ENCODE measurements at places on chromosomes 2 and 18.
A peak's percentile ranks its signal among the peaks of the same experiment; 100 is the strongest.

- peak; percentile 12 for DNase-seq
Observed at GRCh38 chr2:168961450-168962229, 60.5 kb downstream of the G6PC2 start.

DNA sequence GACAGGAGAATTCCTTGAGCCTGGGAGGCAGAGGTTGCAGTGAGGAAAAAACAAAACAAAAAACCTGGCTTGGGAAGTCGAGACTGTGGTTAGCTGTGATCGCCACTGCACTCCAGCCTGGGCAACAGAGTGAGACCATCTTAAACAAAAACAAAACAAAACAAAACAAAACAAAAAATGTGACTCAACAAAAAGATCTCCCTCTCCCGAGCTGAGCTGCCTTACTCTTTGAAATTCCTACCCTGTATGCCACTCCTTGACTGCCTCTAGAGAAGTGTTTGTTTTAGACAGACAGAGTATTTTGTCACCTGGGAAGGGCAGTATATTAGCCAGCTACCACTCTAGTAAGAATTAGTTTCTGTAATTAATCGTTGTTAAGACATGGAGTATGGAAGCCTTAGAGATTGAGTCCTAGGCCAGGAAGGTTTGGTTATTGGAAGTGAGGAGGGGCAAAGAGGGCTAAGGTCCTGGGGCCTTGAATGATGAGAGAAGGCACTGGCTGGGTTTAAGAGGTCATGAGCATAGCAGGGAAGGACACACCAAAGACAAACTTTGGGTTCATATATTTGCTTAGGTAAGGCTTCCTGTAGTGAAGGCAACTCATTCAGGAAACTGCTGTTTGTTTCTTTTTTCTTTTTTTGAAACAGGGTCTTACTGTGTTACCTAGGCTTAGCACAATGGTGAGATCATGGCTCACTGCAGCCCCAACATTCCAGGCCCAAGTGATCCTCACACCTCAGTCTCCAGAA, 56.0 kb downstream of the HAUS1 start:
- DNase-seq, result no peak

GRCh38 chr18:305003-305501, 37.2 kb upstream of the THOC1 start:
- no peak for DNase-seq

DNA sequence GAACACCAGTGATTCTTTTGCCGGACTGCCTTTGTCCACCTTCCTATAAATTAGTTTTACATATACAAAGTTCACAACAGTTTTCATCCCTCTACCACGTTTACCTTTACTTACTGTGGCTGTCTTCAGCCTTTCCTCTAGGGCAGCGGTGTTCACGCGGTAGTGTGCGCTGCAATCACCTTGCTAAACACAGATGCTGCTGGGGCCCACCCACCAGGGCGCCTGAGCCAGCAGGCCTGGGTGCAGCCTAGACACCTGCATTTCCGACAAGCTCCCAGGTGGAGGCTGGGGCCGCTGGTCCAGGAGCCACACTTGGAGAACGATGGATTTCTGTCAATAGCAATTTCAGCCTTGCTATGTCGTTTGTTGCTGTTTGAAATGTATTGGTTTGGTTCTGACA, 83.1 kb downstream of the NDUFA10 start:
- DNase-seq, result no peak

GRCh38 chr2:156892467-156893281, 364.8 kb upstream of the GALNT5 start:
- DNase-seq, result no peak

DNA sequence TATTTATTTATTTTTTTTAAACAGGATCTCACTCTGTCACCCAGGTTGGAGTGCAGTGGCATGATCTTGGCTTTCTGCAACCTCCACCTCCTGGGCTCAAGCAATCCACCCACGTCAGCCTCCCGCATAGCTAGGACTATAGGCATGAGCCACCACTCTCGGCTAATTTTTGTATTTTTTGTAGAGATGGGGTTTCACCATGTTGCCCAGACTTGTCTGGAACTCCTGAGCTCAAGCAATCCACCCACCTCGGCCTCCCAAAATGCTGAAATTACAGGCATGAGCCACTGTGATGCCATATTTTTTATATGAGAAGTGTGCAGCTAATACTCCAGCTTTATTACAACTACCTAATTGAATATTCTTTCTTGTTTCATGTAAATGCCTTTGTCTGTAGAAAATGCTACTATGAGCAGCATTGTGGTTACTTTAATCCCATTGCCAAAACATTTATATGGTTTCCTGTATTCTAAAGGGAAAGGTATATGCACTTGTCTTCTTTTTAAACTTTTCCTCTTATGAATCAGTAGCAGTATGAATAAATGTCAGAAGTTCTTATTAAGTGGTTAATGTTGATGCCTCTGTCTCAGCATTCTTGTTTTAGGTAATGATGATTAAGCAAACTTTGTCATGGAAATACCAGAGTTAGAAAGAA, 9.5 kb upstream of the BCL2L11 start:
- DNase-seq, result no peak

DNA sequence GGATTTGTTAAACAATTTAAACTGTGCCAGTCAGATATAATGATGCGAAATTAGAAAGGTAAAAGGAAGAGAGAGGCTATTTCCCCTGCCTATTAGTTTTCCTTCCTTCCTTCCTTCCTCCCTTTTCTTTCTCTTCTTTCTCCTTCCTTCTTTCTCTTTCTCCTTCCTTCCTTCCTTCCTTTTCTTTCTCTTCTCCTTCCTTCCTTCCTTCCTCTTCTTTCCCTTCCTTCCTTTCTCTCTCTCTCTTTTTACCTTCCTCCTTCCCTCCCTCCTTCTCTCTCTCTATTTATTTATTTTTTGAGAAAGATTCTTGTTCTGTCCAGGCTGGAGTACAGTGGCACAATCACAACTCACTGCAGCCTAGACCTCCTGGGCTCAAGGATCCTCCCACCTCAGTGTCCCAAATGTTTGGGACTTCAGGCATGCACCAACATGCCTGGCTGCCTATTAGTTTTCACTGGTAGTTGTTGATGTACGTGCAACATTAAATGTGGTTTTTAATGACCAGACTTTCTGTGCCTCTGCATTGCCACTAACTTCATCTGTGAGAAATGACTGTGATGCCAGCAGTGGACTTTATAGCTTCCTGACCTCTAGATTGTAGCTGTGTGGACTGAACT, 48.7 kb upstream of the NFE2L2 start:
- no peak for DNase-seq

DNA sequence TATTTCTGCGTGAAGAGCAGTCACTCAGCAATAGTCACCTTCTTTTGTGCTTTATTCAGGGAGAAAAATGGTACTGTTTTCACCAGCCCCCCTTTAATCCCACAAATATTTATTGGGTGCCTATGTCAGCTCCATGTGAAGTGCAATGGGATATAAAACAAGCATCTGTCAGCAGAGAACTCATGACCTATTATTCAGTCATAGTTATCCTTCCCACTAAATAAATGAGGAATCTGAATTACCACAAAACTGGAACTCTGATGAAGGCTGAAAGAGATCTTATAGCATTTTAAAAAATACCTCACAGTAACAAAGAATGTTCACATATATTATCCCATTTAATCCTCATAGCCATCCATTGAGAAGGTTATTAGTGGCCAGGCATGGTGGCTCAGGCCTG, 45.8 kb downstream of the DHX57 start:
- DNase-seq, result no peak

DNA sequence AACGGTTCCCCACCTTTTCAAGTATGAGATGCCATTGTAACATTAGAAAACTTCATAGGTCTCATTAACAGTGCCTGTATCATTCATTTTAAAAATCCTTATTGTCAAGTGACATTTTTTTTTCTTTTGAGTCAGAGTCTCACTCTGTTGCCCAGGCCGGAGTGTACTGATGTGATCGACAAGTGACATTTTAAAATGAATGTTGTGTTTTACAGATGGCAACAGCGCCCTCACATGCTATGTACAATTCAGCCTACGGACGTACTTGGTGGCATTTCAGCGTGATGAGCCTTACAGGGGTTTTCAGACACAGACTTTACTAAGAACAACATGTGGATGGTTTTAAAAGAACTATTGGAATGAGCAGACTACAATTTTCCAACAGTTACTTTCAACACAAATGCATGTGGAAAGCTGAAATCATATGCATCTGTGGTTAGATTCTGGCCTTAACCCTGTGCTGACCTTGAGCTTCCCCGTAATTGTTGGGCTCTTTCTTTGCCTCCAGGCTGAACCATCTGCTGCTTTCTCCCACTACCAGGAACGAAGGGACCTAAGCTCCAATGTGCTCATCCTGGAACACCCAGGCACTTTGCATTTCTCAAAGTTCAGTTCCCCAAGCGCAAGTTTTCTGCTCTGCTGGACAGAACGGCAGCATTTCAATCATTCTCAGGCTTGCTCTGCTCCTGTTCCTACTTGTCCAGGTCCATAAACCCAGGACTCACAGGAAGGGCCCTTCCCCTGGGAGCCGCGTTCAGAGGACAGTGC, 119.9 kb upstream of the NDUFV2 start:
- DNase-seq, result no peak

- DNase-seq, result no peak
Observed at GRCh38 chr2:3535794-3536681, 16.7 kb upstream of the ADI1 start.

DNA sequence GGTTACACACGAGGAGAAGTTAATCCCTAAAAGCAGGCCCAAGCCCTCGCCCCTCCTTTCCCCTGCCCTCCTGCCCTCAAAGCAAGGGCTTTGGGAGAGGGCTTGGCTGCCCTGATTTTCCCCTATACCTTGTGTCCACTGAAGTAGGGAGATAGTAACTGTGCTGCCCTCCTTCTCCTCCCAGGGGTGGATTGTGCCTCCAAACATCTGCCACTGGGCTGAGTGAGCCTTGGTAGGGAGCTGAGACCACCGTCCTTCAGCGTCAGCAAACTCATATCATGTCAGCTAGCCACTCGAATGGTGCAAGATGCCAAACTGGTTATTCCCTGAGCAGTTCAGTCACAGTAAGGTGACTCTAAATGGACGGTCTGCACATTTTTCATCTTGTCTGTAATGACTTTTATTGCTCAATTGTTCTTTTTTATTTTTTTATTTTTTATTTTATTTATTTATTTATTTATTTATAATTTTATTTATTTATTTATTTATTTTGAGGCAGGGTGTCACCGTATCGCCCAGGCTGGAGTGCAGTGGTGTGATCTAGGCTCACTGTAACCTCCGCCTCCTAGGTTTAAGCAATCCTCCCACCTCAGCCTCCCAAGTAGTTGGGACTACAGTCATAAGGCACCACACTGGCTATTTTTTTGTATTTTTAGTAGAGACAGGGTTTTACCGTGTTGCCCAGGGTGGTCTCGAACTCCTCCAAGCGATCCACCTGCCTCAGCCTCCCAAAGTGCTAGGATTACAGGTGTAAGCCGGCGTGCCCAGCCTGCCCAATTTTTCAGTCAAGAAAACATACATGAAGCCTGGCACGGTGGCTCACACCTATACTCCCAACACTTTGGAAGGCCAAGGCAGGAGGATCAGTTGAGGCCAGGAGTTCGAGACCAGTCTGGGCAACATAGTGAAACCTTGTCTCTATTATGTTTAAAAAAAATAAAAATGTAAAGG, 8.7 kb downstream of the PCBP1 start:
- no peak for DNase-seq

GRCh38 chr2:65018141-65018582, 29.0 kb downstream of the SLC1A4 start:
- no peak for DNase-seq

GRCh38 chr2:132813422-132813821, 143.4 kb upstream of the LYPD1 start:
- no peak for DNase-seq

DNA sequence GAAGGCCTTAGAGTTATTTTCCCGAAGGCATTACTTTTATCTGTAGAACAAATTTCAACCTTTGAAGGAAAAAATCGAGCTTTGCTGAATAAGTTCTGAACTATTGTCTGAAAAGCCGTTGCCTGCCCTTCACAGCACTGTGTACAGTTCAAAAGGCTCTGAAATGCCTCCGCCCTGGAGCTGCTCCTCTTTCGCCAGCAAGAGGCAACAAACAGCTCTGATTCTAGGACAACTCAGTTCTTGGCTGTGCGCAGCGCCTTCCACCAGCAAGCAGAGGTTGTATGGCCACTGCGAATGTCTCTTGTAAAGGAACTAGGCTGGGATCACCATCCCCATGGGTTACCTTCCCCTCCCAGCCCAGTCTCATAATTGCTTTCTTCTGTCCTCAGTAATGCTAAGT, 308.5 kb downstream of the GBX2 start:
- DNase-seq, result no peak
